Stimulated activated CD4-positive, alpha-beta T cell treated with anti-CD3 and anti-CD28 coated beads, Interleukin-2, amount 100 ng/mL, for 48 hours (primary cell): ENCODE measurements at places on chromosomes 11 and 22.

DNA sequence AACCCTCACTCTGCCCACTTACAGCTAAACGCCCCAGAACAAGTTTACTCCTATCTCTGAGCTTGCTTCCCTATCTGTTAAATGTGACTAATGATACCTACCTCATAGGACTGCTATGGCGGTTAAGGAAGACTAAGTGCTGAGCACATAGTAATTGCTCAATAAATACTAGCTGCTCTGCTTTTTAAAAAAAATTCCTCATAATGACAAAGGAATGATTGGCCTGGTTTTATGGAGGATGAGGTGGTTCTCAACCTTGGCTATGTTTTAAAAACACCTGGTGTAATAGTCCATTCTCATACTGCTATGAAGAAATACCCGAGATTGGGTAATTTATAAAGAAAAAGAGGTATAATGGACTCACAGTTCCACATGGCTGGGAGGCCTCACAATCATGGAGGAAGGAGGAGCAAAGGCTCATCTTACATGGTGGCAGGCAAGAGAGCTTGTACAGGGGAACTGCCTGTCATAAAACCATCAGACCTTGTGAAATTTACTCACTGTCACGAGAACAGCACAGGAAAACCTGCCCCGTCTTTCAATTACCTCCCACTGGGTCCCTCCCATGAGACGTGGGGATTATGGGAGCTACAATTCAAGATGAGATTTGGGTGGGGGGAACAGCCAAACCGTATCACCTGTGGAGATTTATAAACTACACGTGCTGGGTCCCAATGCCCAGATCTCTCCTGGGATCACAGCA is 127.2 kb upstream of the SYT13 start:
- DNase-seq: no peak

- DNase-seq: no peak
These were observed at the start of gene CHRM4 for GRCh38 chr11:46391578-46392420. Gene CHRM4 (minus strand): TSS chr11:46391776. CDS start chr11:46386557, 5,219 bp downstream.

DNA sequence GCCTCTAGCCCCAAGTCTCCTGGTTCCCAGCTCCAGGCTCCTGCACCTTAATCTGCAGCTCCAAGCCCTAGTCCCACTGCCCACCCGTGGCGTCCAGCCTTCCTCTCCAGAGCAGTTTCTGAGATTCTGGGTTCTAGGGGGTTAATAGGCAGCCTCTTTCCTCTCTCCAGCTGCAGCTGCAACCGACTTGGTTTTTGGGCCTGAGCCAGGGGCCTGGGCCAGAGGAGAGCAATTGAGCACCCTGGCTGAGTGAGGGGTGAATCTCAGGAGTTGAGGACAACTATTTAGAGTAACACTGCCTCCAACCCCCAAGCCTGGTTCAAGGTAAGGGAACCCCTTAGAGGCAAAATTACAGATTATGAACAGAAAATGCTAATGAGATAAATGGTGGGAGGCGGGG is 9.0 kb upstream of the CHRM1 start:
- DNase-seq: no peak

- no peak for DNase-seq
These were observed 72.8 kb downstream of the TP53I11 start for GRCh38 chr11:44877571-44878497.

- no peak for DNase-seq
These were observed 107.8 kb upstream of the NAV2 start for GRCh38 chr11:19604679-19605375.
